ENCODE measurements at places on chromosomes 12 and 14.
A peak's percentile ranks its signal among the peaks of the same experiment; 100 is the strongest.

DNA sequence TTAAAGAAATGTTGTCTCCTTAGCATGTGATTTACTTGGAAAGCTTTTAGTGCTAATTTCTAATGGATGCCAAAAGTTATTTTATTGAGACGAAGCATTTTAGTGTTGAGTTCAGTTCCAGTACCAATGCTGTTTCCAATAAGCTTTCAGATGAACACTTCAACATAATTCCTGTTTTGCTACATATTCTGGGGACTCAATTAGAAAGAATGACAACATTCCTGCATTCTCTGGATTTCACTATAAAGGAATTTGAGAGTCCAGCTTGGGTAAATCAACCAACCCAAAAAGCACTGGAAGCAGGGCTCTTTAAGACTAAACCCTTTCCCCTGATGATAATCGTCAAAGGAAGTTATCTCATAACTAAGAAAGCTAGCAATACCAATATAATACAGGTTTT lies 353.0 kb upstream of the TMTC1 start:
- no peak for DNase-seq

GRCh38 chr12:107309020-107309419 lies 215.7 kb upstream of the CRY1 start:
- DNase-seq, result no peak

GRCh38 chr12:65879878-65880277 lies 55.6 kb downstream of the HMGA2 start:
- peak; percentile 88 for DNase-seq

- no peak for DNase-seq
Observed at GRCh38 chr14:61510736-61511557, 184.4 kb upstream of the HIF1A start.

- DNase-seq, result no peak
Observed at GRCh38 chr12:116535241-116535640, 23.9 kb upstream of the MAP1LC3B2 start.

DNA sequence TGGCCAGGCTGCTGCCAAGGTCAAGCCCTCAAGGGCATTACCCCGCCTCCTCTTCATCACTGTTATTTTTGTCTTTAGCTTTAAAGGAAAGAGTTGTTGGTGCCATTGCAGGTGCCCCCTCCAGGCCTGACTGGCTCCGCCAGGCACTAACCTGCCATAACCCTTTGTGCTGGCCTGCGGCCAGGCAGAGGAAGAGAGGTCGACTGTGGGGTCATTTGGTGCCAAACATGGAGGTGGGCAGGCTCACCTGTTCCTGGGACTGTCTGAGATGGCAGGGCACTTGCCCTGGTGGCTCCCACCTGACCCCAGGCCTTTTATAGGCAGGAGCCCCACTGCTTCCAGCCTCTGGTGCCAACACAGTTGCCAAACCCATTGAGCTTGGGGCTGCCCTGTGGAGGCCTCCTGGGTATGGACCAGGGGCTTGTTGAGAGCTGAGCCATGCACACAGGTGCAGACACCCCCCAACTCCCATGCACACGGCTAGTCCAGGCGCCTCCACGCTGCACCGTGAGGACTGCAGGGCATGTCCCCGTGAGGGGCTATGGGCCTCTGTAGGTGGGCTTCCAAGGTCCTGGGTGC lies 29.4 kb upstream of the PLD4 start:
- DNase-seq, result no peak

DNA sequence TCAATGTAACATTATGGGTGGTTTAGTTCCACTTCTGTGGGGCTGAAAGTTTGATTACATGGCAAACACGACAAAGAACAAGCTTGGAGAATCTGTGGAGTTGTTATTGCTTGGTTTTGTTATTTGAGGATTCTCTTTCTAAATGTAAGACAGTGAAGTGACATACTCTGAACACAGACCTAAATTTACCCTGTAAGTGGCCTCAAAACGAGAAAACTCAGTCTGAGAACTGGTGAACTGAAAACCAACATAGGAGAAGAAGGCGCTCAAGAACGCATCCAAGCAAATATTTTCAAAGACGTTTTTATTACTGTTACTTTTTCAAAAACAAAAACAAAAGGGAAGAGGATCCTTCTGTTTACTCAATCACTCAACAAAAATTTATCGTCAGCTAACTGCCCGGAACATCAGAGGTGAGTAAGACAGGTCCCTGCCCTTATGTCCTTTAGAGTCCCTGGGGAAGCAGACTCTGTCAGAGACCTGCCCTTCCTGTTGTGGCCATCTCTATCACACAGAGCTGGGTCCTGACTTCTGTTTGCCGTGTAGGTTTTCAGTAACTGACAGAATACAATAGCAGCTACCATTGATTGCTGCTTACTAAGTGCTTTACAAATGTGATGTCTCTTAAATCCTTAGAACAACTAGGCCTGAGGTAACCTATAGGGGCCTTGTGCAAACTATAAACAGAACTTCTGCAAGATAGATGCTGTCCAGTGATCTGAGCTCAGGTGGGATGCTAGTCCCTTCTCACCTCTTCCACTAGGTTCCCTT lies 79.3 kb upstream of the C12orf71 start:
- DNase-seq, result peak; percentile 42

GRCh38 chr12:68178184-68178583 lies 18.6 kb upstream of the IFNG start:
- no peak for DNase-seq

GRCh38 chr14:84750763-84751554 lies 779.0 kb upstream of the FLRT2 start:
- DNase-seq, result peak; percentile 16

- no peak for DNase-seq
Observed at GRCh38 chr14:78173346-78174035, 3.3 kb downstream of the NRXN3 start.

- DNase-seq, result peak; percentile 88
Observed at GRCh38 chr14:52012635-52013034, 23.3 kb downstream of the RTRAF start.

DNA sequence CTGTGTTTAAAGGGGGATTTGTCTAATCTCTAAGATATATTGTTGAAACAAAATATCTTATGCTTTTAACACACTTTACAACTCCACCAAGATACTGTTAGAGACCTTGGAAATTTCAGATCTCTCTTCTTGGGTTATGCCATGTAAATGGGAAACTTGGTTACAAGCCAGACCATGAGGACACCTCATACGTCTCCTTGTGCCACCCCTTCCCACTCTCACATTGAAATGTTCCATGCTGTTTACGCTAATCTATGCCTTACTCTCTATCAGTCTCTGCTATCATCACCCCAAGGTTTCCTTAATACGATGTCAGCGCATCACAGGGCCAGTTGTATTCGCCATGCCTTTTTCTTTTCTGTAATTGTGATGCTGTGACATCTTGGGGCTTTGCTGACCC lies 13.4 kb upstream of the DEGS2 start:
- no peak for DNase-seq

GRCh38 chr14:30153717-30154116 lies 226.1 kb upstream of the PRKD1 start:
- peak; percentile 21 for DNase-seq

DNA sequence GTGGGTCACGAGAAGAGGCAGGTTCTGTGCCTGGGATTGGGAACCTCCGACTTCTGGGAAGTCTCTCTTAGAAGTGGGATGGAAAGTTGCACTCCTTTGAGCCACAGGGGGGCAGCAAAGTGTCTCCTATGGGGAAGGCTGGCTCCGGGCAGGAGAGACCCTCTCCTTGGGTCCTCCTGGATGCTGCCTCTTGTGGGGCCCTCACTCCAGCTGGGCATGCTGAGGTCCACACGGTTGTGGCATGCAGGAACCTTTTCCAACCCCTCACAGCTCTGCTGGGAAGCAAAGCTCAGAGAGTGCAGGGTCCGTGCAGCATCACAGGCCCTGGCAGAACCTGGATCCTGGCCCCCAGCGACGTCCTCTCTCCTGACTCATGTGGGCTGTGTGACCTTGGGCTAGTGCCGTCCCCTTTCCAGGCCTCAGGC lies 17.4 kb downstream of the SDSL start:
- peak; percentile 28 for DNase-seq

Measured in fibroblast of mammary gland (primary cell).